ENCODE measurements at places on chromosomes 5 and 9. TPM values are rescaled to one million over a fixed set of nuclear protein-coding genes. Genes with fewer than 3 reads are reported as not detected.

The SH3PXD2B gene
- total RNA-seq = 0.02 TPM

The IFNB1 gene
- not detected for total RNA-seq

The LARP1 gene
- total RNA-seq = 205 TPM

The RAPGEF1 gene
- 278 TPM for total RNA-seq

The ADRB2 gene
- 3.2 TPM for total RNA-seq

The NR4A3 gene
- total RNA-seq = 20.7 TPM

The PRDM9 gene
- not detected for total RNA-seq

The GCNT4 gene
- not detected for total RNA-seq

The ASS1 gene
- total RNA-seq = 1.6 TPM

The TCOF1 gene
- 76.1 TPM for total RNA-seq

Measured in activated B cell treated with CpG ODN at 0.5 μM for 24 hours (primary cell).